ENCODE measurements at places on chromosomes 7 and 10.

GRCh38 chr10:98444314-98445006, 2.3 kb downstream of the HPS1 start:
- no peak for DNase-seq

DNA sequence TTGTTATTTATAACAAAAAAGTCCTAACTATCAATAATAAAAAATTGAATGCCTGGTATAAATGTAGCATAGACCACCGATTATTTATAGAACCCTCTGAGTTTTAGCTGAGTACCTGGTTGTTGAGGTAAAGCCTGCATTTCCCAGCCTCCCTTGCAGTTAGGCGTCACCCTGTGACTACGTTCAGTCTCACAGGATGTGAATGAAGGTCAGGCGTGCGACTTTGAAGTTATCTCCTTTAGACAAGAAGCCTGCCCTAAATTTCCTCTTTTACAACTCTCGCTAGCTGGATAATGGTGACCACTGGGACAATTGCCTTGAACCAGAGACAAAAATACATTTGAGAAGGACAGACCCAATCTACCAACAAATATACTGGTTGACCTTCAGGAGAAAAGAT, 67.5 kb upstream of the TES start:
- DNase-seq, result no peak

- DNase-seq, result no peak
Observed at GRCh38 chr7:7848246-7848645, 120.3 kb upstream of the GLCCI1 start.

DNA sequence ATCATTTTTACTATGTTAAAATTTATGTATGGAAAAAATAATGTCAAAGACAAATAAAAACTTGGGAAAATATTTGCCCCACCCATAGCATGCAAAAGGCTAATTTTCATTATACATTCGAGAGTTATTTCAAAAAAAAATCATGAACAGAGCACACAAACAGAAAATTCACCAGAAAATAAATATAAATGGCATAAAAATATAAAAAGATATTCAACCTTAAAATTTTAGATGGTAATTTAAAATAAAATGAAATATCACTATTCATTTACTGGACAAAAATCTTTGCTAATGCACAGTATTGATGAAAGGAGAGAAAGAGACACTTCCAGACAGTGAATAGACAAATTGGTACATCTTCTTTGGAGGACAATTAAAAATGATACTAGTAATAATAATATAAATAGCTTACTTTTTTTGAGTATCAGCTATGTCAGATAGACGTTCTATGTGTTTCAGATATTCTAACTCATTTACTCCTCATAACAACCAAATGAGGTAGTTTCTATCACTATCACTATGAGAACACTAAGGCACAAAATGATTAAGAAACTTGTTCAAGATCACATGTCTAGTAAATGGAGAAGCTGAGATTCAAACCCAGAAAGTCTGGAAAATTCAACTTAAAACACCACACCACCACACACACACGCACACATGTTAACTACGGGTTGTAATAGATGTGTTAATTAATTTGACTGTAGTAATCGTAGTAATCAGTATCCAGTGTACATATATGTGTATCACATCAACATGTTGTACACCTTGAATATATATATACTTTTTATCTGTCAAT, 63.0 kb downstream of the CCDC71L start:
- DNase-seq, result no peak

DNA sequence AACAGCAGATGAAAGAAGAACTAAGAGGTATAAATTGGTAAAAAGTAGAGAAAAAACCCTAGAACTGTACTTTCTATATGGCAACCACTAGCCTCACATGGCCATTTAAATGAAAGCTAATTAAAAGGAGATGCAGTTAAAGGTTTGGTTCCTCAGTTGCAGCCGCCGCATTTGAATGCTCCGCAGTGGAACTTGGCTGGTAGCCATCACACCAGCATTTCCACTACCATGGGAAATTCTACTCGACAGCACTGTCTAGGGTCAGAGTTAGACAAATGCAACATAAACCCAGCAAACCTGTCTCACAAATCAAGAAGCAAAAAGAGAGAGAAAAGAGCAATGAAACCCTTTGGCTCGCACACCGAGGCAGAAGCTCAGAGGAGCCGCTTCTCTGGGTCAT, 29.7 kb downstream of the VIPR2 start:
- DNase-seq, result no peak

DNA sequence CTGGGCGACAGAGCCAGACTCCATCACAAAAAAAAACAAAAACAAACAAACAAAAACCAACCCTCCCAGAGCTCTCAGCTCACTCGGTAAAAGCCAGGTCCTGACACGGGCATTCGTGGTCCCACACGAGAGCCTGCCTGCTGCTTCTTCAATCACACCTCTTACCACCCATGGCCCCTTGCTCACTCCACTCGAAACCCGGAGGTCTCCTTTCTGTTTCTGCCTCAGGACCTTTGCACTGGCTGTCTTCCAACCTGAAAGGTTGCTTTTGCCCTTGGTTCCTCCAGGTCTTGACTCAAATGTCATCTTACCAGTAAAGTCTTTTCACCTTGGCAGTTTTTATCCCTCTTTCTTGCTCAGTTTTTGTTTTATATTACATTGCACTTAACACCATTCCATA, 169.6 kb downstream of the EVX1 start:
- DNase-seq, result no peak

- peak; percentile 57 for DNase-seq
Observed at GRCh38 chr7:11185179-11185815, 211.6 kb downstream of the PHF14 start.

- no peak for DNase-seq
Observed at GRCh38 chr7:25379351-25380300, 151.3 kb upstream of the NPVF start.

DNA sequence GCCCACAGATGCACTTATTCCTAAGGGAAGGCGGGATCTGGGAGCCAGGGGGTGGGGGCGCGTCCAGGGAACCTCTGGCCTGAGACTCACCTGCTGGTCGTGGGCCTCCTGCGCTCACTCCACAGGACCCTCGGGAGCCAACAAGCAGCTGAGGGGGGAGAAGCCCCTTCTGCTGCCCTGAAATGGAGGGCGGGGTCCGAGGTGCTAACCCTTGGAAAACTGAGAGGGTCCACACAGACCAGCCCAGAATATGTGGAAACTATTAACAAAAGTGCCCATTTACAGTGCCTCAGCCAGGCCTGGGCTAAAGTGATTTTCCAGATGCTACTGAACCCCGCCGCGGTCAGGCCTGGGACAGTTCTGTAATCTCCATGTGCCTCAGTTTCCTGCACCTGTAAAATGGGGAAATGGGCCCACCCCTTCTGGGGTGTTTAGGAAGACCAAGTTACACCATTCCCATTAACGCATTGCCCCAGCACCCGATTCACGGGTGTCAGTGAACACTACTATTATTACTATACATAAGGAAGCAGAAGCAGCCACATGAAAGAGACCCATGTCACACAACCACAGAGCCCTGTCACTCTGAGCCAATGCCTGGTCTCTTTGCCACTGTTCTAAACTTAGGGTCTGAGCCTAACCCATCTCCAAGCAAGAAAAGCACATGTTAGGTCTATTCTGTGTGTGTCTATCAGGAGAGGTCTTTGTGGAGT, 630 bp upstream of the VSTM4 start:
- no peak for DNase-seq

DNA sequence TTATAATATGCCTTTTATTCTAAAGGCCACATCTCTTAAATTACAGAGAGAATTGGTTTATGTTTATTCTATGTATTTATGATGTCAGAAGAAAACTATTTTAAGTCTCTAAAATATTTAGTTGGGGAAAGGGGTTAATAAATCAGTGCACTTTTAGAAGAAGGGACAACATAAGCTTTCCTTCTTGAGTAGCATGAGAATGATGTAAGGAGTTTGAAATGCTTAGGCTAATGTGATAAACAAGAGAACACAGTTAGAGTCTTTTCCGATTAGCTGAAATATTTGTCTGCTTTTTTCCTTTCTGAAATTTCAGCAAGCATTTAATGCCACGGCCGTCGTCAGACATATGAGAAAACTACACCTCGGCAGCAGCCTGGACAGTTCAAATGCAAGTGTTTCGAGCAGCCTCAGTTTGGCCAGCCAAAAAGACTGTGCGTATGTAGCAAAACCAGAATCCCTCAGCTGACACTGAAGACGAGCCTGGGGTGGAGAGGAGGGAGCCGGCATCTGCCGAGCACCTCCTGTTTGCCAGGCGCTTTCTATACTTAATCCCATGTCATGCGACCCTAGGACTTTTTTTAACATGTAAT, 176.2 kb downstream of the CCDC3 start:
- peak; percentile 53 for DNase-seq

DNA sequence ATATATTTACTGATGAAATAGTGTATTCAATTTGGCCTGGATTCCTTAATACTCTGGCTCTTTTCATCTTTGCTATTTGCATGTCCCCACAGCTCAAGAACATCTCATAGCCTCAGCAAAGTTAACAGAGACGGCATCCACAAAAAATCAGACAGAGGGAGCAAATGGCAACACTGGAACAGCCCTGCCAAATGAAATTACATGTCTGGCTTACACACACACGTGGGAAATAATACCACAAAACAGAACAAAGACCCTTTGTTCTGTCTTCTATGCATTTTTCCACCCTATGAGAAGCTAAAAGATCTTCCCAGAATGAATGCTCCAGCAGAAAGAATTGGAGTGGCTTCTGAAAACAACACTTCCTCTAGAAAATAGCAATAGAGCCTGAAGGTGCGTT, 139.5 kb downstream of the ALOX5 start:
- no peak for DNase-seq

- no peak for DNase-seq
Observed at GRCh38 chr10:86311906-86312305, 54.7 kb downstream of the GRID1 start.

GRCh38 chr10:91140995-91141549, 79.4 kb upstream of the PCGF5 start:
- no peak for DNase-seq
